ENCODE measurements at places on chromosomes 7 and 10. TPM values are rescaled to one million over a fixed set of nuclear protein-coding genes. Genes with fewer than 3 reads are reported as not detected.

Gene SP4
- 4.0 TPM for polyA plus RNA-seq

Gene PPIF
- 39.4 TPM for polyA plus RNA-seq

Gene TLL2
- 0.22 TPM for polyA plus RNA-seq

Gene EPO
- polyA plus RNA-seq, result not detected

Gene HMX3
- not detected for polyA plus RNA-seq

Gene GPR146
- 43.9 TPM for polyA plus RNA-seq

Gene PDE1C
- polyA plus RNA-seq, result 15.9 TPM

Gene NPY4R2
- not detected for polyA plus RNA-seq

Gene SLC16A9
- polyA plus RNA-seq, result 1.2 TPM

Gene EPHB6
- polyA plus RNA-seq, result 23.4 TPM

Gene C10orf67
- not detected for polyA plus RNA-seq

Gene ASB10
- not detected for polyA plus RNA-seq

Gene CDC14C
- polyA plus RNA-seq, result 0.09 TPM

Gene GNAT3
- polyA plus RNA-seq, result not detected

Gene GTF2IRD1
- 22.7 TPM for polyA plus RNA-seq

Gene SEC23IP
- 16.9 TPM for polyA plus RNA-seq

Gene PRR15
- 4.8 TPM for polyA plus RNA-seq

Gene MSS51
- 0.60 TPM for polyA plus RNA-seq
